Fibroblast of villous mesenchyme (primary cell): ENCODE measurements at places on chromosomes 6 and 20. TPM values are rescaled to one million over a fixed set of nuclear protein-coding genes. Genes with fewer than 3 reads are reported as not detected.

DNA sequence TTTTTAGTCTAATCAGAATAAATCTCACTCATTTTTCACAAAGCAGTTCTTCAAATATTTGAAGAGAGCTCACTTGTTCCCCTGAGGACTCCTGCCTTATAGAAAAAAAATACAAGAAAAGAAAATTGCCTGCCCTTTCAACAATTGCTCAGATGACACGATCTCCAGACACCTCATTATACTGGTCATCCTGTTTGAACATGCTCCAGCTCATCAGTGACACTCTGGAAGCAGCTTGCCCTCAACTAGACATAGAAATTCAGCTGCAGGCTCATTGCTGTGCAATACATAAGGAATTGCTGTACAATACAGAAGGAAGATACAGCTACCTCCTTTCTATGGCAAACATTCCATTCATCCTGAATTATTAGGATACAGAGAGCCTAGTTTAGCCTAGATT, 73.1 kb downstream of the OPN5 start:
- DNase-seq: no peak

Gene TRDN
- total RNA-seq: not detected in 2 replicates

DNA sequence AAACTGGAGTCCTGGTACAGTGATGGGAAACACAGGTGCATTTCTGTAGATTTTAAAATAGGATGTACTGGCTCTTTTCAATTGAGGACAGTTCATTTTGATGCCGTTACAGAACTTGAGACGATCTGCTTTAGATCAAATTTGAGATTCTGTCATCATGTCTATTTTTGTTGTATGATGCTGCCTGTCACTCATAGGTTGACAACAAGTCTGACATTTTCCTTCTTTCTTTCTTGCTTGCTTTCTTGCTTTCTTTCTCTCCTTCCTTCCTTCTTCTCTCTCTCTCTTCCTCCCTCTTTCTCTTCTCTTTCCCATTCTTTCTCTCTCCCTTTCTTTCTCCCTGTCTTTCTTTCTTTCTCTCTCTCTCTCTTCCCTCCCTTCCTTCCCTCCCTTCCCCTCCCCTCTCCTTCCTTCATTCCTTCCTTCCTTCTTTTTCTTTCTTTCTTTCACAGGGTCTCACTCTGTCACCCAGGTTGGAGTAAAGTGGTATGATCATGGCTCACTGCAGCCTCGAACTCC, 152.6 kb upstream of the SGK1 start:
- no peak for DNase-seq

Gene FAM162B
- 3.9 and 10.3 TPM in 2 replicates for total RNA-seq

GRCh38 chr20:17610566-17611289, 40.9 kb downstream of the DSTN start:
- DNase-seq: peak; percentile 17

GRCh38 chr20:10415013-10415650, 18.9 kb downstream of the MKKS start:
- peak; percentile 6 for DNase-seq

- no peak for DNase-seq
Measured at GRCh38 chr20:24357931-24358330, 111.5 kb upstream of the SYNDIG1 start.

- peak; percentile 40 for DNase-seq
Measured at GRCh38 chr6:1325461-1326309, 13.8 kb downstream of the FOXQ1 start.

GRCh38 chr6:113352029-113352801, 504.9 kb upstream of the MARCKS start:
- peak; percentile 73 for DNase-seq

DNA sequence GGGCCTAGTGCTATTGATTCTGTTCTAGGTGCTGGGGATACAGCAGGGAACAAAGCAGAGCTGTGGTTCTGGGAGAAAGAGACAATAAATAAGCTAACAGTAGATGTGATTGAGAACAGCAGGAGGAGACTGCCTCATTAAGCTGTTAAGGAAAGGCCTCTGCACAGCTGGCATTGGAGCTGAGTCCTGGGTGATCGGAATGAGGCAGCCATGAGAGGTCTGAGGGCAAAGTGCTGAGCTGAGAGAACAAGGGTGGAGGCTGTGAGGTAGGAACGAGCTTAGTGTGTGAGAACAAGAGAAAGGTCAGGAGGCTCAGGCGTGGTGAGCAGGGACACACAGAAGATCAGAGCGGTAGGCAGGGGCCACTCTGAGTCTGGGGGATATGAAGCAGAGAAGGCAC, 18.3 kb downstream of the DDX27 start:
- no peak for DNase-seq

DNA sequence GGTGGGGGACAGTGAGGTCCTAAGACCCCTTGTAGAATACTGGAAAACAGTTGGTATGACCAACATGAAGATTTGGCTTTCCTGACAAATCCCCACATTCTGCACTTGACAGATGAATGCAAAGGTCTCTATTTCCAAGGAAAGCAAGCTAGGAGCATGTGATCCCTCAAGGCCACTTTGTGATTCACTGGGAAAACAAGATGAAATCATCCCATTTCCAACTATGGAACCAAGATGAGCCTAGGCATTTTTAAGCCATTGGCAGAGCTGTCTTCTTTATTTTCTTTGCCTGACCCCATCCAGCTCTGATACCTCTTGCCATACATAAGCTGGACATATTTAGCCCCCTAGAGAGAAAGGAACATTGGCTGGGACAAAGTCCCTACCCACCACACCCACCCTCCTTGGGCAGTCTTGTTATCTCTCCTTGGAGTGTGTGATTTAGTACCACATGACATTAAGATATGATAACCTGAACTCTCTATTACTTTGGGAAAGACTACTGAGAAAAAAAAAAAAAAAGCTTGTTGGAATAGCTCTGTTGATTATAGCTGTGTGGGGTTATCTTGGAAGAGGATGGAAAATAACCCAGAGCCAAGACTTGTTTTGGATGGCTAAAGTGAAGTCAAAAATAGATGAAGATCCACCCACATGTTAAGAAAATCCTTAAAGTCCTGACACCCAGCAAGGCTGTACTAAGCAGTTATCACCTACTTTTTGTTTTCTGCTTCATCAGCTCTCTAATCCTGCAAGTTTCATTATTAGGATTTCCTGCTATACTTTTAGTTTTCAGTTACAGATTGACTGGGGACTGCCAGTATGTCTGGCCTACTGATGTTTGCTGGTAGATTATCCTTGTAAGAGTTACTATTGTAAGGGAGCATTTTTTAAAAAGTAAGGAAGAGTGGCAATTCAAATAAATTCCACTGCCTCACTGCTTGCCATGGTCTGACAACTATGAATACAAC, 90.1 kb upstream of the PREP start:
- no peak for DNase-seq

Gene TXLNB
- under 0.01 and 0.32 TPM in 2 replicates for total RNA-seq

GRCh38 chr20:415820-416322, 7.8 kb downstream of the RBCK1 start:
- DNase-seq: peak; percentile 59

DNA sequence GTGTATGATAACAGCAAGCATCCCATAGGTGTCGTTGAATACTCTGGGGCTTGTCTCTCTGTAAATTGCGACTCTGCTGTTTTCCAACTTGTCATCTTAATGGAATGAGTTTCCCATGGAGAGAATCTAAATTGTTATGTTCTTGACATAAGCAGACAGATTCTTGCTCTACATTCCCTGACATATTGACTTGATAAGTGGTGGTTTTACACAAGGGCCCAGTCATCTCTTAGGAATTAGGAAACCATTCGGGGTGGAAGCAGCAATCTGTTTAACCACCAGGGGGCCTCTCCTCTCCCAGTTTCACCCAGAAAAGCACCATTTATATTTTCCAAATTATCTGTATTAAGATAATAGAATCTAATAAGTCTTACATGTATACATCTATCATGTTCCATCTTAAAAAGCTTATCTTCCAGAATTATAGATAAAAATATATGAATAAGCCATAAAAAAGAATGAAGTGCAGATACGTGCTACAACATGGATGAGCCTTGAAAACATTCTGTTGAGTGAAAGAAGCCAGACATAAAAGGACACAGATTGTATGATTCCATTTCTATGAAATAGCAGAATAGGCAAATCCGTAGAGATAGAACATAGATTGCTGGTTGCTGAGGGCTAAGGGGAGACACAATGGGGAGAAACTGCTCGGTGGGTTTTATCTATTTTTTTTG, 23.1 kb upstream of the MROH8 start:
- DNase-seq: peak; percentile 97

DNA sequence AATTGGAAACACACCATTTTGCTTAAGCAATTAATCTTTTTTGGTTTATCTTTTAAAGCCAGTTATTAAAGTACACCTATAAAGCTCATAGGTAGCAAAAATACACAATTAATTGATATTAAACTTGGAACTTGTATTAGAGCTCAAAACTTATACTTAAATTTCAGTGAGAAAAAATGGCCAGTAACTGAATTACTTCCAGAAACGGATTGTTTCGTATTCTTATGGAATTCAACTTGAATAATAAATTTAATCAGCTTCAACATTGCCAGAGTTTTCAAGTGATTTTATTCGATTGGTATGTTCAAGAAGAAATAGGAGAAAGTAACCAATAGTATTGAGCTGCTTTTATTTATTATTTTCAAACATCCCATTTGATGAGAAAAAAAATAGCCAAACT, 112.7 kb upstream of the PDE10A start:
- DNase-seq: no peak

DNA sequence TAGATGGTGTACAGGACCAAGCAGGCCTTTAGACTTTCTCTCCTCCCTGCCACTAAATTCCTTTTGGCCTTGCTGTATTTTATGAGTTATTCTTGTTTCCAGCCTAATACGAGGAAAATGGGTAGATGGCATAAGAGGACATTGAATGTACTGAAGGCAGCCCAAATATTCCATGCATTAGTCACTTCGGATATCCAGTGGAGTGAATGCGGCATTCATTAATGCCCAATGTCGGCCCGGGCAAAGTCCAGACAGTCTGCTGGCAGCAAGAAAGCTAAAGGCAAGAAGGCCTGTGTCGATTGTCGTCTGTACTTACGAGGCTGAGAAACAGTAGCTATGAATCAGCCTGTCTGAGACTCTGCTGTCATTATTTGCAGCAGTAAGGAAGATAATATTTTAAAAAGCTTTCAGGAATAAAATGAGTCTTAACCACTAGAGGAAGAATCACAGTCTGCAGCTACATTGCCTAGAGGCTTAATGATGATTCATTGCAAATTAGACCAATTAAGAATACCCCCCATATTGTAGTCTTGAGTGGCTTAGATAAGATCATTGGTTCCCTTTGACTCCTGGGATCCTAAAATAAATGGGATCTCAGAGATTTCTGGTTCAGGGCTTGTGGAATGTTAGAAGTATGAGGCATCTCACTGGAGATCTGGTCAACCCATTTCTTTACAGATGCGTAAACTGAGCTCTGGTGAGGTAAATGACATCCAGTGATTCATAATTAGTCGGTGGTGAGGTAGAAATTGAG, 534.1 kb upstream of the JAG1 start:
- DNase-seq: peak; percentile 15

- DNase-seq: no peak
Measured at GRCh38 chr6:39154705-39155104, 39.7 kb upstream of the SAYSD1 start.

- no peak for DNase-seq
Measured at GRCh38 chr6:42095094-42095493, 44.8 kb downstream of the TAF8 start.

Gene SH3BGRL2
- 2.6 TPM in 2 replicates for total RNA-seq

DNA sequence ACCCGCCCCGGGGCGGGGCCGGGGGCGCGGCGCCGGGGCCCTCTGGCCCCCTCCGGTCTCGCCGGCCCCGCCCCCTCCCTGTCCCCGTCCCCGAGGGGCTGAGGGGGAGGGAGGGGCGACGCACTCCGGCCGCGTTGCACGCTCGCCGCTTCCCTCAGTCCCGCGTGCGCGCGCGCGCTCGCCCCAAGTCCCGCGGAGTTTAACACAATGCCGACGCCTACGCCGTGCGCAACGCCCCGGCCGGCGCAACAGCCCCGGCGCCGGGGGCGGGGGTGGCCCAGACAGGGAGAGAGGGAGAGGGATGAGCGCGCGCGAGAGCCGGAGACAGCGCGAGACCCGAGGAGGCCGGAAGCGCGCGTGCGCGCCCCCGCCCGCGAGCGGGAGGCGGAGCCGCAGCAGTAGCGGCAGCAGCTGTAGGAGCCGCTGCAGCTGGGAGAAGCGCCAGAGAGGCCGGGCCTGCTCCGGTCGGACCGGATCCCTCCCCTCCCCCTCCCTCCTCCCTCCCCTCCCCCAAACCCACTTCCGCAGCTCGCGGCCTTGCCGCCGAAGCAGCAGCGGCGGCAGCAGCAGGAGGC, 996 bp downstream of the ZBTB2 start:
- DNase-seq: peak; percentile 99

Gene SPATA25
- total RNA-seq: 0.43 and 1.3 TPM in 2 replicates

Gene ZBTB46
- total RNA-seq: 13.8 and 21.3 TPM in 2 replicates

DNA sequence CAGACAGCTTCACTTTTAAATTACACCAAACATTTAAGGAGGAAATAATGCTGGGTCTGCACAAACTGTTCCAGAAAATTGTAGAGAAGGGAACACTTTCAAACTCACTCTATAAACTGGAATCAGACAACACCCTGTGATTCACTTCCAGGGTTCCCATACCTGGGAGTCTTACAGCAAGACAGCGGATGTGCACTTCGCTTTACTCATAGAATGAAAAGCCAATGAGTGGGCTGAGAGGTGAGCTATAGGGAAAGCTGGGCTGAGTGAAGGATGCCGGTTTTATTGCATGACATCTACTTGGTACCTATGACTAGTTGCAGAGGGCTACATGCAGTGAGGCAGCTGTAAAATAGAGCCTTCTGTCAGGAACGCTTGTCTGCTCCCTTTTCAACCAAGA, 152.1 kb downstream of the FNDC1 start:
- DNase-seq: no peak

GRCh38 chr6:62445521-62445920, 159.5 kb upstream of the KHDRBS2 start:
- DNase-seq: no peak

Gene SLC22A23
- total RNA-seq: 2.2 and 2.6 TPM in 2 replicates

GRCh38 chr6:18654821-18655220, 267.7 kb downstream of the RNF144B start:
- no peak for DNase-seq

- peak; percentile 45 for DNase-seq
Measured at GRCh38 chr20:21505161-21505809, 8.6 kb downstream of the NKX2-2 start.

DNA sequence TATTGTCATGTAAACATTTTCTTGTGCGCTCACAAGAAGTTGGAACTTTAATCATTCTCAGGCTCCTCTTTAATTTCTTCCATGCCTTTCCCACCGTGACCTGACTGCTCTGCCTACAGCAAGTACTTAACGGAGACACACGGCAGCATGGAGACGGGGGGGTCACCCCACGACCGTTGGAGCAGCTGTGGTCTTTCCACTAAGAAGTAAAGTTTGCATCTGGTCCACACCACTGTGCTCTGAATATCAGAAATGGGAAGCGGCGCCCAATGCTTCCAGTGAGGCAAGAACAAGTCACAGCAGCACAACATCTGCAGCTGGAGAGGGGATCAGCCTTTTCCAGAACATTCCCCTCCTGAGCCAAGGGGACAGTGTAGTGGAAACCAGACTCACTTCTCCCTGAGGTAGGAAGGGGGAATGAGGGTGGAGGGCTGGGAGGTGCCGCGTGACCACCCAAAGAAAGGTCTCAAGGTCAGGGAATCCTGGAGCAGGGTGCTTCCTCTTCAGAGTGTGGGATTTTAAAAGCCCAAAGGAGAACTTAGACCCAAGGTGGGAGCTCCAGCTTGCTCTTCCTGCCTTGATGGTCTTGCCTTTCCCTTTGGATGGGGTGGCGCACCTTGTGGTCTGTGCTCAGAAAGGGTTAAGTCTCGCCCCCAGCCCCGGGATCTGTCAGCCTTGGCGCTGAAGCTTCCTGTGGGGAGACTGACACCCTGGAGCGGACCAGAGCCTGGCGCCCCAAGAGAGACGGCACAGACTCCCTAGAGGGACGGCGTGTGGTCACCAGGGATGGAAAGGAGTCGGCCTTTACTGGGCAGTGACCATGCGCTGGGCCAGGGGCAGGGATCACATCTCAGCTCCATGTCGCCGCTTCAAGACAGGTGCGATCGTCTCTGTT, 25.6 kb upstream of the SMOC2 start:
- DNase-seq: no peak

Gene LHFPL5
- not detected in 2 replicates for total RNA-seq

Gene ADGRG6
- 33.2 and 153 TPM in 2 replicates for total RNA-seq
